ENCODE measurements at places on chromosomes 16 and 17.

- no peak overlapping the region for H3K27ac ChIP-seq
- no peaks in the 10 kb centered on the region for H3K27me3 ChIP-seq
- no peak overlapping the region for H3K4me3 ChIP-seq
- no peaks in the 10 kb centered on the region for H3K4me1 ChIP-seq
- peaks cover 93% of the 10 kb centered on the region for H3K36me3 ChIP-seq
- no peak for DNase-seq
Observed at GRCh38 chr17:60049936-60050335, 28.8 kb downstream of the HEATR6 start.

- H3K36me3 ChIP-seq = peaks cover 11% of the 10 kb centered on the region
- peaks cover 49% of the 10 kb centered on the region for H3K4me1 ChIP-seq
- H3K27me3 ChIP-seq = no peaks in the 10 kb centered on the region
- peak overlapping the region; percentile 95 for H3K4me3 ChIP-seq
- DNase-seq = peak; percentile 98
Observed at GRCh38 chr17:8220783-8221662, 10.6 kb upstream of the AURKB start.

DNA sequence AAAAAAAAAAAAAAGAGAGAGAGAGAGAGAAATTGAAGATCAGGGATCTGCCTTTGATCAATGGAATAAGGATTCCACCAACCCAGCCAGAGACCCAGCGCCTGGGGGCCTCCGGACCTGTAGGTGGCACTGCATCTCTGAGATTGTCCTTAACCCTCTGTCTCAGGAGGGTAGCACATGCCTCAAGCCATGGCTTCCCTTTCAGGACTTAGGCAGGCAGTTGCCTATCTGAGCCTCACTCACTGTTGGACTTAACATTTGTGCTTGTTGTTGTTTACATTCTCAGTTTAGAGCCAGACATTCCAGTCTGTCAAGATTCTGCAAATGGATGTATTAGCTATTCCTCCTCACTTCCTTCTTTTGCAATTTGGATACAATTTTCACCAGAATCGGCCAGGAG lies 5.1 kb upstream of the SCNN1B start:
- peaks cover 43% of the 10 kb centered on the region for H3K27me3 ChIP-seq
- no peak for DNase-seq
- no peaks in the 10 kb centered on the region for H3K36me3 ChIP-seq

DNA sequence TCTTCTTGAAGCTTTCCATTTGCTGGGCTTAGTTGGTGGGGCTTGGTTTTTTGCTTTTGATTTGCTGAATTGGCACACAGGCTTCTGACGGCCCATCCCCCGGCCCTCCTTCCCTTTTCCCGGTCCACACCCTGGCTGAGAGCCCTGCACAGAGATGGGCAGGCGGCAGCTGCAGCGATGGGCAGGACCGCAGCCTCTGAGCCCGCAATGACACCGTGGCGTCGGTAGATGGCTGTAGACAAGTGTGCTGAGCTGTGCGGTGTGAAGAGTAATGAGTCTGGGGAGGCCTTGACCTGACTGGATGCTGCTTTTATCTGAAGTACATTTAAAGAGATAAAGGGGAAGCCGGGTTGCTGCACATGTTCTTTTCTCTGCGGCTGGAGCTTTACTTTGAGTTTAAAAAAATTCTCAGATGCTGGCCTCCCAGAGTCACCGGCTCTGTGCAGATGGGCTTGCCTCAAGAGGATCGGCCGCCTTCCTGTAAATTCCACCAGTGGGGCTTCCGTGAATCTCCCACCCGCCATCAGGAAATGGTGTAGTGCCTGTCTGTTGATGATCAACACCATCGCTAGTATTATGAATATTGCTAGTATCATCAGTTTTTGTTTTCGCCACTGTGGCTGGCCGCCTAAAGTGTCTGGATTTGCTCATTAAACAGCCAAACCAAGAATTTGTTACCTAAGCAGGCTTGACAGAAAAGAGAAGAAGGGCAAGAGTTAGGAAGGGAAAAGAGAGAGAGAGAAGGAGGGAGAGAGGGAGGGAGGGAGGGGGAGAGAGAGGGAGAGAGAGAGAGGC lies 245.6 kb upstream of the RBFOX1 start:
- H3K4me1 ChIP-seq = no peaks in the 10 kb centered on the region
- DNase-seq = no peak
- H3K36me3 ChIP-seq = no peaks in the 10 kb centered on the region
- no peak overlapping the region for H3K4me3 ChIP-seq
- no peak overlapping the region for H3K27ac ChIP-seq
- H3K27me3 ChIP-seq = no peaks in the 10 kb centered on the region

GRCh38 chr17:49779739-49780231 lies 8.7 kb upstream of the KAT7 start:
- H3K4me3 ChIP-seq = no peak overlapping the region
- H3K27ac ChIP-seq = peak overlapping the region; percentile 63
- no peaks in the 10 kb centered on the region for H3K27me3 ChIP-seq
- no peaks in the 10 kb centered on the region for H3K36me3 ChIP-seq
- DNase-seq = no peak

GRCh38 chr17:41324180-41325075 lies 8.9 kb upstream of the KRTAP17-1 start:
- no peak overlapping the region for H3K4me3 ChIP-seq
- H3K4me1 ChIP-seq = peaks cover 29% of the 10 kb centered on the region
- DNase-seq = no peak
- H3K36me3 ChIP-seq = no peaks in the 10 kb centered on the region
- H3K27ac ChIP-seq = no peak overlapping the region

GRCh38 chr17:50151937-50152547 lies 1.6 kb upstream of the PPP1R9B start:
- H3K27me3 ChIP-seq = no peaks in the 10 kb centered on the region
- peaks cover 39% of the 10 kb centered on the region for H3K4me1 ChIP-seq
- H3K4me3 ChIP-seq = peak overlapping the region; percentile 85
- peak; percentile 77 for DNase-seq
- peaks cover 20% of the 10 kb centered on the region for H3K36me3 ChIP-seq

- no peak overlapping the region for H3K27ac ChIP-seq
- no peaks in the 10 kb centered on the region for H3K36me3 ChIP-seq
- DNase-seq = no peak
- H3K4me3 ChIP-seq = no peak overlapping the region
Observed at GRCh38 chr17:28206292-28206691, 112.7 kb upstream of the TMEM97 start.

- peak; percentile 81 for DNase-seq
- H3K4me3 ChIP-seq = no peak overlapping the region
- H3K27ac ChIP-seq = no peak overlapping the region
- no peaks in the 10 kb centered on the region for H3K36me3 ChIP-seq
- no peaks in the 10 kb centered on the region for H3K4me1 ChIP-seq
- H3K27me3 ChIP-seq = peaks cover 3% of the 10 kb centered on the region
Observed at GRCh38 chr16:85275533-85276249, 163.4 kb upstream of the CIBAR2 start.

DNA sequence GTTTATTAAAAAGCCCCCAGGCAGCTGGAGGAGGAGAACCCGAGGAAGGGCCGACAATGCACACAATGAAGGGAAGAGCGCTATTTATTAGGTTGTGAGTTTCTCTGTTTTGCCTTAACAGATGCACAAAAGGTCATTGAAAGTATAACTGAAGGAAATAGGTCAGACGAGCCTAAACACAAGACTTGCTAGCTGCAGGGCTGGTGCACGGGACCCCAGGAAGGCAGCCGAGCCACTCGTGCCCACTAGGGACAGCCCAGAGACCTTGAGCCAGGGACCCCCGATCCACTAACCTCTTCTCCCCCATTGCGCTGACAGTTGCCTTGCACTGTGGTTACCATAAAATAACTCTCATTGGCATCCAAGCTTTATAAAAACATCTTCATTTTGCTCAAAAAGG lies 11.3 kb downstream of the LITAFD start:
- no peaks in the 10 kb centered on the region for H3K27me3 ChIP-seq
- H3K4me1 ChIP-seq = peaks cover 23% of the 10 kb centered on the region

DNA sequence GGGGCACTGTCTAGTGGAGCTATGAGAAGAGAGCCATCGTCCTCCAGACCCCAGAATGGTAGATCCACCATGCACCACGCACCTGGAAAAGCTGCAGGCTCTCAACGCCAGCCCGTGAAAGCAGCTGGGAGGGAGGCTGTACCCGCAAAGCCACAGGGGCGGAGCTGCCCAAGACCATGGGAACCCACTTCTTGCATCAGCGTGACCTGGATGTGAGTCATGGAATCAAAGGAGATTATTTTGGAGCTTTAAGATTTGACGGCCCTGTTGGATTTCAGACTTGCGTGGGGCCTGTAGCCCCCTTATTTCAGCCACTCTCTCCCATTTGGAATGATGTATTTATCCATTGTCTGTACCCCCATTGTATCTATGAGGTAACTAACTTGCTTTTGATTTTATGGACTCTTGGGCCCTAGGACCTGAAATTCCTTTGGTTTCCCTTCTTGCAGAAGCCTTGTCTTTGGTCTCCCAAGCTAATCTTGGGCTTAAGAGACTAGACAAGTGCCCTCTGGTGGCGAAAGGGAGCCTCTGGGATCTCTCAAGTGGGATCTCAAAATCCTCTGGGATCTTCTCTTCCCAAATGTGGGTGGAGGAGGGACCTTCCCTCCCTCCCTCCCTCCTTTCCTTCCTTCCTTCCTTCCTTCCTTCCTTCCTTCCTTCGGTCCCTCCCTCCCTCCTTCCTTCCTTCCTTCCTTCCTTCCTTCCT lies 58.2 kb upstream of the HAPSTR1 start:
- H3K27ac ChIP-seq = no peak overlapping the region
- H3K4me1 ChIP-seq = no peaks in the 10 kb centered on the region
- DNase-seq = no peak
- no peaks in the 10 kb centered on the region for H3K36me3 ChIP-seq
- no peak overlapping the region for H3K4me3 ChIP-seq
- H3K27me3 ChIP-seq = peaks cover 2% of the 10 kb centered on the region

GRCh38 chr16:5323284-5324141 lies 225.9 kb upstream of the EEF2KMT start:
- no peaks in the 10 kb centered on the region for H3K4me1 ChIP-seq
- no peak overlapping the region for H3K27ac ChIP-seq
- H3K36me3 ChIP-seq = no peaks in the 10 kb centered on the region
- DNase-seq = no peak
- no peak overlapping the region for H3K4me3 ChIP-seq

GRCh38 chr16:84663433-84664101 lies 15.3 kb downstream of the KLHL36 start:
- H3K4me1 ChIP-seq = peaks cover 10% of the 10 kb centered on the region
- no peaks in the 10 kb centered on the region for H3K27me3 ChIP-seq
- H3K36me3 ChIP-seq = peaks cover 87% of the 10 kb centered on the region
- H3K4me3 ChIP-seq = no peak overlapping the region

- peaks cover 21% of the 10 kb centered on the region for H3K4me1 ChIP-seq
- H3K27me3 ChIP-seq = peaks cover 70% of the 10 kb centered on the region
- no peak for DNase-seq
Observed at GRCh38 chr17:43548689-43549379, 2.7 kb upstream of the ETV4 start.

GRCh38 chr17:2040942-2041560 lies 771 bp upstream of the OVCA2 start:
- H3K4me1 ChIP-seq = peaks cover 27% of the 10 kb centered on the region
- peak overlapping the region; percentile 88 for H3K4me3 ChIP-seq
- peaks cover 72% of the 10 kb centered on the region for H3K36me3 ChIP-seq
- H3K27ac ChIP-seq = no peak overlapping the region
- DNase-seq = no peak

GRCh38 chr16:65037556-65037955 lies 84.3 kb downstream of the CDH11 start:
- no peaks in the 10 kb centered on the region for H3K4me1 ChIP-seq
- H3K27me3 ChIP-seq = no peaks in the 10 kb centered on the region
- no peaks in the 10 kb centered on the region for H3K36me3 ChIP-seq
- H3K4me3 ChIP-seq = no peak overlapping the region
- H3K27ac ChIP-seq = no peak overlapping the region
- no peak for DNase-seq
